ENCODE measurements at places on chromosomes 5 and 9. TPM values are rescaled to one million over a fixed set of nuclear protein-coding genes. Genes with fewer than 3 reads are reported as not detected.
A peak's percentile ranks its signal among the peaks of the same experiment; 100 is the strongest.

- peaks cover 27% of the 10 kb centered on the region for H3K36me3 ChIP-seq
- no peak overlapping the region for H3K27ac ChIP-seq
- DNase-seq, result no peak
Observed at GRCh38 chr5:31559942-31560341, 27.8 kb downstream of the C5orf22 start.

GRCh38 chr5:52859628-52860027, 71.9 kb downstream of the ITGA1 start:
- no peak overlapping the region for H3K27ac ChIP-seq
- H3K27me3 ChIP-seq, result no peaks in the 10 kb centered on the region
- no peak for DNase-seq
- H3K4me3 ChIP-seq, result no peak overlapping the region

DNA sequence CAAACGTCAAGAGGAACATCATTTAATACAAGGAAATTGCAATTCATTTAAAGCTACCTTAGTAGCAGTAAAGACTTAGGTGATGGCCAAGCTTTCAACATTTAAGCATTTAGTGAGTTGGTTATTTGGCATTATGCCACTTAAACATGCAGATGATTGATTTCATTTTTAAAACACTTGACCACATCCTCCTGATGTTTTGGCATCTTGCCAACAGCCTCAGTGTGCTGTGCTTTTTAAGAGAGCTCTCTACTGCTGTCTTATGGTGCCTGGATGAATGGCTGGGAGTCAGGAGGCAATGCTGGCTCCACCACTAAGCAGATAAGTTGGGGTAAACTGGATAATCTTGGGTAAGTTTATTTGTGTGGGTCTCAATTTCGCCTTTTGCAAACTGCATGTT, 364.5 kb downstream of the MAN2A1 start:
- H3K27ac ChIP-seq, result peak overlapping the region; percentile 29
- H3K4me1 ChIP-seq, result peaks cover 33% of the 10 kb centered on the region
- H3K4me3 ChIP-seq, result peak overlapping the region; percentile 50
- no peaks in the 10 kb centered on the region for H3K27me3 ChIP-seq
- H3K36me3 ChIP-seq, result no peaks in the 10 kb centered on the region

GRCh38 chr5:142324136-142324870, 518 bp downstream of the SPRY4 start:
- peaks cover 61% of the 10 kb centered on the region for H3K4me1 ChIP-seq
- H3K27ac ChIP-seq, result peak overlapping the region; percentile 66
- H3K27me3 ChIP-seq, result peaks cover 85% of the 10 kb centered on the region
- H3K36me3 ChIP-seq, result no peaks in the 10 kb centered on the region
- no peak for DNase-seq

- H3K27me3 ChIP-seq, result no peaks in the 10 kb centered on the region
- H3K27ac ChIP-seq, result no peak overlapping the region
- peaks cover 43% of the 10 kb centered on the region for H3K36me3 ChIP-seq
- H3K4me1 ChIP-seq, result peaks cover 21% of the 10 kb centered on the region
Observed at GRCh38 chr9:104875320-104875719, 52.6 kb downstream of the ABCA1 start.

C6 gene
- polyA plus RNA-seq, result not detected

DNA sequence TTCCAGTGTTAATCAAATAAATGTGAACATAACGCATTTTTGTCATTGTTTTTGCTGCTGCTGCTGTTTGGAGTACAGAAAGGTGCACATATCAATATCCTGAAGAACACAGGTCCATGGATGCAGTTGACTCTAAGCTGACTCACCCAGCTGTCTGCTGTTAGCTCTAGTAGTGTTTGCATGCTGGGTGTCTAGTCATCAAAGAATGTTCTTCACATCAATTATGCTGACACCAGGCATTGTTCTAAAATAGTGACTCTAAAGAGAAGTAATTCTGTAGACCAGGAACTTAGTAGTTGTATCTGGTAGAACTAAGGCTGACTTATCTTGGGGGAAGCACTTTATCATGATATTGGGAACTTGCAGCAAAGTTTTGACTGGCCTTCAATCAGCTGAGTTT, 55.7 kb upstream of the DPYSL3 start:
- no peak for DNase-seq
- H3K27ac ChIP-seq, result no peak overlapping the region
- peaks cover 4% of the 10 kb centered on the region for H3K27me3 ChIP-seq
- H3K36me3 ChIP-seq, result no peaks in the 10 kb centered on the region

CCL27 gene
- not detected for polyA plus RNA-seq

PPP3R2 gene
- polyA plus RNA-seq, result not detected

DNA sequence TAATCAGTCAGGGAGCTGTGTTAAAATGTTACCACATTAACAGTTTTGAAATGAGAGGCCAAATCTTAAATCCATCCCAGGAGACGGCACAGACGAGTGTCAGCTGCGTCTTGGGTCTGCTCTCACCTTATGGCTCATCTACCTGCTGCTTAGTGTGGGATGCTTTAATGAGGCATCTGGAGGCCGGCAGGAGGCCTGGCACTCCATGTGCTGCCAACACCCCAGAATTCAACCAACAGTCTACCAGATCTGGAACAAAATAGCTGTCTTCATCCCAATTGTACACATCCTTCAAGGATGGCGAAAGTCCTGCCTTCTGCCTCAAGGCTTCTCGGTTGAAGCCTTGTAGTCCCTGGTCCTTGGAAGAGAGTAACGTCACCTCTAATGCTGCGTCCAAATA, 12.0 kb downstream of the PRKACG start:
- DNase-seq, result no peak
- no peaks in the 10 kb centered on the region for H3K27me3 ChIP-seq
- no peak overlapping the region for H3K27ac ChIP-seq

DNA sequence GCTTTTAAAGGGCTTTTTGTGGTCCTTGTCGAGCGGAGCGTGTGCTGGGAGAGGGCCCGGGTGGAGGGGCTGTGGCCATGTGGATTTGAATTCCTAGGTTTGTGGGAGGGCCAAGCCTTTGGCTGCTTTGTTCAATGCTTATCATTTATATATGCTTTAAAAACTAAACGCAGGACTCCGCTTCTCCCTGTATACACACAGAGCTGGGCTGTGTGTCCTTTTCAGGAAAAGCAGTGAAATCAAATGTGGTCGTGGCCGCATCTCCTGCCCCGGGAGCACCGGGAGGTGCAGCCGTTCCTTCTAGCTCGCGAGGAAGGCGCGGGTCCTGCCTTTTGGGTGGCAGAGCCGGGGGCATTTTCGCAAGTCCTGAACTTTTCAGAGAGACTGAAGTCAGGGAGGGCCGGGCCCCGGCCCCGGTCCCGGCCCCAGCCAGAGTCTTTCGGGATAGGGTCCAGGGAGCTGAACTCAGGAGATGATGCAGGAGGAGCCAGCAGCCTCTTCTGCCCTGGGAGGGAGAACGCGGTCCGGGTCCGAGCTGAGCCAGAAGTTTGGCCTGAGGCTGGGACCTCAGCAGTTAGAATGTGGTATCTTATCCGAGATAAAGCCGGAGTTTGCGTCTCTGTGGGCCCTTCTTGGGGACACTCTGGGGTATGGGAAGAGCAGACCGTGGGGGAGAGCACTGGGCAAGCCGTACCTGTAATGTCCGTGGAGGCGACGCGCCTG, 158.8 kb downstream of the C9orf152 start:
- DNase-seq, result no peak
- peak overlapping the region; percentile 99 for H3K4me3 ChIP-seq
- H3K36me3 ChIP-seq, result peaks cover 5% of the 10 kb centered on the region
- peaks cover 68% of the 10 kb centered on the region for H3K4me1 ChIP-seq
- H3K27me3 ChIP-seq, result no peaks in the 10 kb centered on the region
- H3K27ac ChIP-seq, result peak overlapping the region; percentile 76

DNA sequence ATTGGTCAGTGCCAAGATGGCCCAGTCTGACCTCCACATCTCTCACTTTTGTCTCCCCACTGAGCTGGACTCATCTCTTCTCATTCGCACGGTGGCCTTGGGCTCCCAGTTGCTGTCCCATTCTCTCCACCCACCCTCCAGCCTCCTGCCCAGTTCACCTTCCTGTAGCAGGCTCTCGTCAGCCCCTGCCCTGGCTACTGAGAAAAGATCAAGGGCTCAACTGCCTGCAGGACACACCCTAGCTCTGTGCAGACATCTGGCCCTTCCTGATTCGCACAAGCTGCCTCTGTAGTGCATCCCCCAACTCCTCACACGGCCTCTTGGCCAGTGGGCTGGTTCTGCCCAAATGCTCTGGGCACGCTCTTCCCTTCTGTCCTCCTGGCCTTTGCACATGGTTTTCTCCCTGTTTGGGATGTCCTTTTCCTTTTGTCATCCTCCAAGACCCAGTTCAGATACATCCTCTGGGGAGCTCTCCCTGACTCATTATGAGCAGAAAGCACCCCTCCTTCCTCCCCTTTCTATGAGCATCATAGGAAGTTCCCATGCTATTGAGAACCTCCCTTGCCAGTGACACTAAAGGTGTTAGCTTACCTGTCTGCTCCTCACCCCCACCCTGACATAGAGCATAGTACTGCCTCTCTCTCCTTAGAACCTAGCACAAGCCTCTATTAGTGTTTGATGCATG, 78.5 kb upstream of the TGFBR1 start:
- H3K4me3 ChIP-seq, result no peak overlapping the region
- H3K36me3 ChIP-seq, result no peaks in the 10 kb centered on the region
- H3K4me1 ChIP-seq, result peaks cover 6% of the 10 kb centered on the region
- no peak for DNase-seq
- H3K27me3 ChIP-seq, result peaks cover 9% of the 10 kb centered on the region
- H3K27ac ChIP-seq, result no peak overlapping the region

RBM27 gene
- polyA plus RNA-seq, result 9.0 TPM

DNA sequence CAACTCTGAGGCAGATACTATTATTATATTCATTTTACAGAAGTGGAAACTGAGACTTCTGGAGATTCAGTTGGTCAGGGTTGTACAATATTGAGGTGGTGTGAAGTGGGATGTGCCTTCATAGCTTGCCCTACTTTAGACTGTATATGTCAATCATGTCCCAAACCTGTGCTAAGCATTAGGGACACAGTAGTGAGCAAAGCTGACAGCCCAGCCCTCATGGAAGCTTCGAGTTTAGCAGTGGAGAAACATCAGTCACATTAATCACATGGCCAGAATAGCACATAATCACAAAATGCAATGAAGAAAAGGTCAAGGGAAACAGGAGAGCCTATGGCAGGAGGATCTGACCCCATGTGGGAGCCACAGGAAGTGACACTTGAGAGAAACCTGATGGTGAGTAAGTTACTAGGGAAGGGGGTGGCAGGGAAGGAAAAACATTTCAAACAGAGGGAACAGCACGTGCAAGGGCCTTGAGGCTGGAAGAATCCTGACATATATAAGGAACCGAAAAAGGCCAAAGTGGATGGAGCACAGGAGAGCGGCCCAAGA, 20.5 kb upstream of the RALGPS1 start:
- no peak for DNase-seq
- H3K4me3 ChIP-seq, result no peak overlapping the region
- H3K27ac ChIP-seq, result no peak overlapping the region
- H3K27me3 ChIP-seq, result peaks cover 17% of the 10 kb centered on the region
- H3K36me3 ChIP-seq, result peaks cover 5% of the 10 kb centered on the region
- H3K4me1 ChIP-seq, result no peaks in the 10 kb centered on the region

COL27A1 gene
- polyA plus RNA-seq, result not detected

DNA sequence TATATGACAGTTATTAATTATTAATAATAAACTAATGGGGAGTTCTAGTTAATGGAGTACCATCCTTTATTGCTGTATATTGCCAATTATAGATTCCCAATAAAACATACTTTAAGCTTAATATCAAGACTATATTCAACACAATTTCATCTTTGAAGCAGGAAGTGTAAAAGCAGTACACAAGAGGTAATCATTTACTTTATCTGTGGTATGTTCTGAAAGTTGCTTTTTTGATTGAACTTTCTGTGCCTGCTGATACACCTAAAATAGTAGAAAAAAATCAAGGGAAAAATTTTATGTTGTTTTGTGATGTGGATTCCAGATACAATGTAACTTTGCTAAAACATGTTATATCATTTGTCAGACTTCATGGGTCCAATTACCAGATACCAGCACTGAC, 58.0 kb downstream of the ACO1 start:
- no peaks in the 10 kb centered on the region for H3K27me3 ChIP-seq
- no peaks in the 10 kb centered on the region for H3K4me1 ChIP-seq
- H3K4me3 ChIP-seq, result no peak overlapping the region
- peaks cover 28% of the 10 kb centered on the region for H3K36me3 ChIP-seq
- H3K27ac ChIP-seq, result no peak overlapping the region

DNA sequence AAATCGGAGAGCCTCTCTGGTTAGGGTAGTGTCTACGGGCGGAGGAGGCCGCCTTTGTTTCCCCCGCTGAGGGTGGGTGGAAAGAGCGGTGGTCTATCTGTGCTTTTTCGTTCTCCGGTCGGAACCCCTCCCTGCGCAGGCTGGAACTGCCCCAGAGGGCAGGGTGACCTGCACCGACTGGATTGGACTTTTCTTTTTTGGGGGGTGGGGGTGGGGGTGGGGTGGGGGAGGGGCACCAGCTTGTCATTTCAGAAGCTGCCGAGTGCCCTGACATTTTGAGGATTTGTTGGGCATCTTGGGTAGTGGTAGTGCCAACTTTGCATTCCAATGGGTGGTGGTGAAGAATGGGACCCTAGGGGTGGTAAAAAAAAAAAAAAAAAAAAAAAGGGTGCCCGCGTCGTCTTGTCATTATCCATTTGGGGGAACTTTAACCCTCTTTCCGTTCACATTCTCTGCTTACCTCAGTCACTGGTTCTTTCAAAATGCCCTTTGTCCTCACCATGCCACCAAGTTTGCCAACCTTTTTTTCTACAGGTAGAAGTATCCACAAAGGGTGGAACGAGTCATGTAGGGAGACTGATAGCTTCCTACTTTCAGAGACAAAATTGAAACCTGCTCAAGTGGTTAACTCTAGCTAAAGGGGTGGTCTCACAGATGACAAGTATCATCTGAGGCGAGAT, 1.3 kb downstream of the UBE2R2 start:
- no peaks in the 10 kb centered on the region for H3K27me3 ChIP-seq
- H3K4me3 ChIP-seq, result peak overlapping the region; percentile 87
- H3K4me1 ChIP-seq, result peaks cover 78% of the 10 kb centered on the region
- DNase-seq, result no peak
- H3K27ac ChIP-seq, result peak overlapping the region; percentile 94

ENTREP1 gene
- not detected for polyA plus RNA-seq

GRCh38 chr9:124163760-124164255, 93.9 kb upstream of the NEK6 start:
- peaks cover 22% of the 10 kb centered on the region for H3K36me3 ChIP-seq
- H3K27me3 ChIP-seq, result no peaks in the 10 kb centered on the region
- no peaks in the 10 kb centered on the region for H3K4me1 ChIP-seq
- no peak overlapping the region for H3K27ac ChIP-seq
- H3K4me3 ChIP-seq, result no peak overlapping the region
- DNase-seq, result no peak

- H3K4me1 ChIP-seq, result peaks cover 7% of the 10 kb centered on the region
- H3K4me3 ChIP-seq, result no peak overlapping the region
- peaks cover 24% of the 10 kb centered on the region for H3K27me3 ChIP-seq
Observed at GRCh38 chr9:105883847-105884246, 189.5 kb downstream of the TMEM38B start.

MYMK gene
- polyA plus RNA-seq, result not detected

OMD gene
- polyA plus RNA-seq, result 0.19 TPM
